ENCODE measurements at places on chromosomes 4 and X.

GRCh38 chrX:132821974-132822633 is 136.3 kb downstream of the HS6ST2 start:
- peak; percentile 8 for DNase-seq

DNA sequence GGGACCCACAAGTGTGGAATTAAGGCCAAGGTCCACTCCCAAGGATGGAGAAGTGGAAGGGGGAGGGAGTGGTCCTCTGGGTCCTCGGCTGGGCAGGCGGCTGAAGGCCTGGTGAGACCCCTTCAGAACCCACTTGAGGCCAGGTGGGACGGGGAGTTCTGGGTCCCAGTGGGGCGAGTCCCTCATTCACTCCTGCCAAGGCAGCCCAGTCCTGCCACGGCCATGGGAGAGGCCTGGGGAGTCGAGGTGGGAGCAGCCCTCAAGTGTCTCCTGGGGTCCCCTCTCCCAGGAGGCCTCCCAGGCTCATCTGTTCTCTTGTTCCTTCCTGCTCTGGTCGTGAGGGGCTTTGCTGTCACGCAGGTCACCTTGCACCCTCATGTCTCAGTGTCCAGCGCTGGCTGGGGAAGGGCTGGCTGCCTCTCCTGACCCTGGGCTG is 6.1 kb upstream of the SH3BP2 start:
- DNase-seq = no peak

GRCh38 chrX:12223650-12224049 is 85.4 kb downstream of the FRMPD4 start:
- DNase-seq = no peak

GRCh38 chr4:25560605-25561004 is 95.0 kb upstream of the SLC34A2 start:
- DNase-seq = no peak

GRCh38 chrX:48761674-48762471 is at the start of gene GLOD5:
Gene GLOD5, plus strand, starts transcription at chrX:48761747. Its CDS starts 44 bp downstream, at chrX:48761791.
- DNase-seq = peak; percentile 79

GRCh38 chrX:132127743-132128142 is at the start of gene FRMD7:
Gene FRMD7, minus strand, starts transcription at chrX:132128020. Its CDS starts 176 bp downstream, at chrX:132127844.
- no peak for DNase-seq

- DNase-seq = no peak
These were observed 8.5 kb downstream of the PCDH10 start for GRCh38 chr4:133157460-133158160.

- no peak for DNase-seq
These were observed 2384.1 kb downstream of the PCDH7 start for GRCh38 chr4:33104273-33104672.

DNA sequence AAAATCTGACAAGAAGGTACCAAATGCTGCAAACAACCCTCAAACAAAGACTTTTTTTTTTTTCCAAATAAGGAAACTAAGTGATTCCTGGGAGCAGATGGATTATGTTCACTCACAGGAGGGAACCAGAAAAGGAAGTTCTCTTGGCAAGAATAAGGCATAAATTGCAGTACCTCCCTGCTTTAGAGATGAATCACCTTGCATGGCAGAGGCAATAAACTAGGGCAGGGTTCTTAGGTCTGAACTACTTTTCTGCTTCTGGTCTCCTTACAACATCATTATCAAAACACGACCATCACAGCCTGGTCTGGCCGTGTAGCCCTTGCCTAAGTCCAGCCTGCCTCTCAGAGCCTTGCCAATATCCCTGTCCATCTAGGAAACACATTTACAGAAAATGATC is 6.3 kb downstream of the TMEM31 start:
- peak; percentile 15 for DNase-seq

DNA sequence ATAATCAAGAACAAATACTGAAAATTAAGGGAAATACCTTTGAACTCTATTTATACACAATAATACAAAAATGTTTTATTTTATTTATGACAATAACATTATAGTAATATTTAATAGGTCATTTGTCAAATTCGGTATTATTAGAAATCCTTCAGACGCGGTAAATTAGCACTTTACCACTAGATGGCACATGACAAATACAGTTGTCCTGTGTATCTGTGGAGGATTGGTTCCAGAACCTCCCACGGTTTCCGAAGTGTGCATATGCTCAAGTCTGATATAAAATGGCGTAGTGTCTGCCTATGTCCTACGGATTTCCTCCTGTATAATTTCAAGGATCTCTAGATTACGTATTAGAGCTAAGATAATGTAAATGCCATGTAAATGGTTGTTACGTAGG is 8.1 kb upstream of the LINC00632 start:
- no peak for DNase-seq

GRCh38 chrX:52410439-52411394 is 41.9 kb downstream of the XAGE2 start:
- DNase-seq = no peak

- no peak for DNase-seq
These were observed 12.4 kb upstream of the RADX start for GRCh38 chrX:106599411-106599810.

DNA sequence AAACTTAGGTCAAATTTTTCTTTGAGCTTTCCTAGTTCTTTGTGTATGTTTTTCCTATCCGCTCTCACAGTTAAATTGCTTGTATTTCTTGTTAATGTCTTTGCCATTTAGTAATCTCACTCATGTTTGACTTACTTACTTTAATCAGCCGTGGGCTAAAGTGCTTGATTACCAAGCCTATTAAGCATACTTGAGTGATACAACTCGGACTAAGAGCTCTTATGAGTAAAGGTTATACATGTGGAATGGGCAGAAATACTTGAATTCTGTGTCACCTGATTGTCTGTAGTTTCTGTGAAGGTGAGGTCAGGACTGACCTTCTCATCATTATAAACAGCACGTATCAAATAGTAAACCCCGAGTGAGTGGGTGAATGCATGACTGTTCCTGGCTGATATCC is 664.5 kb downstream of the PDHA2 start:
- DNase-seq = no peak

DNA sequence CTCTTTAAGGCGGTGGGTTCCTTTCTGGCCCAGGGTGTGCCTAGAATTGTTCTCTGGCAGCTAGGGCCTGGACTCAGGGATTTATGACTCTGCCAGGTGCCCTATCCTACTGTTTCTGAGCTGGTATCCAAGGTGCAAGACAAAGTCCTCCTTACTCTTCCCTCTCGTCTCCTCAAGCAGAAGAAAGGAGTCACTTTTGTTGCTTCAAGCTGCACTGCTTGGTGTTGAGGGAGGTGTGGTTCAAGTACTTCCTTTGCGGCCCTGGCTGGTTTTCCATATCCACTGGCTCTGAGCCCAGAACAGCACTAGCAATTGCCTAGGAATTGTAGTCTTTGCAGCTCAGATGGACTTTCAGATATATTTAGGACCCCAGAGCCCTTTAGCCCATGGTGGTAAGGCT is 39.3 kb downstream of the RTL3 start:
- DNase-seq = peak; percentile 41

DNA sequence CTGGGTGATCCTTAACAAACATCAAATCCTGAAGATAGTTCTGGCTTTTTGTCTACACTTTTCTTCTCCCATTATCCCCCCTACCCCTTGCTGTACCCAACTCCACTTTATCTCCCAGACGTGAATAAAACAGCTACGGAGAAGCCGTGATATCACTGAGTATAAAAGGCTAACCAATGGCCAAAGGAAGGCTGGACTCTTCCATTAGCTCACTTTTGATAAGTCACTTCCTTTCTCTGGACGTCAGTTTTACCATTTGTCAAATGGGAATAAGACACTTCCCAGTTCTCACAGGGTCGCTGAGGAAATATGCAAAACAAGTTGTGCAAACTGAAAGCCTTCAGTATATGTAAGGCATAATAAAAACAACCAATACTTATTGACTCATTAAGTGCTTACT is 38.6 kb upstream of the EDA2R start:
- DNase-seq = no peak

All from transverse colon (tissue), 4 donors.